ENCODE measurements at places on chromosomes 7 and 10.

GRCh38 chr10:19325581-19325980, 277.0 kb downstream of the MALRD1 start:
- no peak for DNase-seq

DNA sequence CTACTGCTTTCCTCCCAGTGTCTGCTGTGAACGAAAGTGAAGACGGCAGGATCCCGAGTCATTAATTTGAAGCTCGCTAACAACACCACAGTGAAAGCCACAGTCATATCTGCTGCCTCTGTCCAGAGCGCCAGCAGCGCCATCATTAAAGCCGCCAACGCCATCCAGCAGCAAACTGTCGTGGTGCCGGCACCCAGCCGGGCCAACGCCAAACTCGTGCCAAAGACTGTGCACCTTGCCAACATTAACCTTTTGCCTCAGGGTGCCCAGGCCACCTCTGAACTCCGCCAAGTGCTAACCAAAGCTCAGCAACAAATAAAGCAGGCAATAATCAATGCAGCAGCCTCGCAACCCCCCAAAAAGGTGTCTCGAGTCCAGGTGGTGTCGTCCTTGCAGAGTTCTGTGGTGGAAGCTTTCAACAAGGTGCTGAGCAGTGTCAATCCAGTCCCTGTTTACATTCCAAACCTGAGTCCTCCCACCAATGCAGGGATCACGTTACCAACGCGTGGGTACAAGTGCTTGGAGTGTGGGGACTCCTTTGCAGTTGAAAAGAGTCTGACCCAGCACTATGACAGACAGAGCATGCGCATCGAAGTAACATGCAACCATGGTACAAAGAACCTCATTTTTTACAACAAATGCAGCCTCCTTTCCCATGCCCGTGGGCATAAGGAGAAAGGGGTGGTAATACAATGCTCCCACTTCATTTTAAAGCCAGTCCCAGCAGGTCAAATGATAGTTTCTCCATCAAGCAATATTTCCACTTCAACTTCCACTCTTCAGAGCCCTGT, 94.8 kb upstream of the KCNMA1 start:
- DNase-seq, result no peak

DNA sequence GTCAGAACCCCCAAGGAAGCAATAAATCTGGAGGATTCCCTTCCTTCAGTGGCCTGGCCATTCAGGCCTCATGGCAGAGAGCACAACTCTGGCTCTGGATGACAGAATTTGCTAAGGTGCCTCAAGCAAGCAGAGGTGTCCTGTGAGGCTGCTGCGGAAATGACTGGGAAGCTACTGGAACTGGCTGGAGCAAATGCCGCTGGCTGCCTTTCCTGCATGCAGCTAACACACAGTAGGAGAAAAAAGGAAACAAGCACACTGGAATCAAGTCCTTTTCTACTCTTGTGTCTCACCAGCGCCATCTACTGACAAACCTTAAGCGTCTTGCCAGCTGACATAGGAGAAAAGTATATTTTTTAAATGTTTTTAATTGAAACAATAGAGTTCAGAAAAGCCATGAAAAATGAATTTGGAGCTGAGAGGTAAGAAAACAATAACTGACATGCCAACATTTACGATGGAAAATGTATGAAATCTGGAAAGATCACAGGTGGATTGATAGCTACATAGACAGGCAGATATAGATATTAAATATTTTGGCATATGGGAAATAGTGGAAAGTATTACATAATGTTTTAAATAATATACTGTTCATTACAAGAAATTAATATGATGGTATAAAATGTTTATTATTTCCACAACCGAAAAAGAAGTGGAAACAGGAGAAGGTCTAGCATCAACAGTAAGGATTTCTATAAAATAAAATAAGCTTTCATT, 951.6 kb downstream of the ANKRD7 start:
- peak; percentile 3 for DNase-seq

DNA sequence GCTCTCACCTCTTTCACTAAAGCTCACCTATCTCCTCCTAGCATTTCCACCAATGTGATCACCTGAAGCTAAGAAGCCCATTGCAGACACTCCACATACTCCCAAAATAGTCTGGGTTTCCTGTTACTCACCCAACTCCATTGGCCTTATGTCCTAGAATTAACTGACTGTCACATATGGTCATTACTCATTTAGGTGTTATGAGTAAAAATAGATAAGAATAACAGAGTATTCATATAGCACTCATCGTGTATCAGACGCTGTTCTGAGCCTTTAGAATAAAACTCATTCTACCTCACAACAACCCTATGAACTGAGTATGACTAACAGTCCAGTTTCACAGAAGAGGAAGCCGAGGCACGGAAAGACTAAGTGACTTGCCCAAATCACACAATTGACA, 174.2 kb upstream of the NPVF start:
- DNase-seq, result no peak

- peak; percentile 58 for DNase-seq
These were observed 38.6 kb downstream of the CDC14C start for GRCh38 chr7:48962821-48963505.

DNA sequence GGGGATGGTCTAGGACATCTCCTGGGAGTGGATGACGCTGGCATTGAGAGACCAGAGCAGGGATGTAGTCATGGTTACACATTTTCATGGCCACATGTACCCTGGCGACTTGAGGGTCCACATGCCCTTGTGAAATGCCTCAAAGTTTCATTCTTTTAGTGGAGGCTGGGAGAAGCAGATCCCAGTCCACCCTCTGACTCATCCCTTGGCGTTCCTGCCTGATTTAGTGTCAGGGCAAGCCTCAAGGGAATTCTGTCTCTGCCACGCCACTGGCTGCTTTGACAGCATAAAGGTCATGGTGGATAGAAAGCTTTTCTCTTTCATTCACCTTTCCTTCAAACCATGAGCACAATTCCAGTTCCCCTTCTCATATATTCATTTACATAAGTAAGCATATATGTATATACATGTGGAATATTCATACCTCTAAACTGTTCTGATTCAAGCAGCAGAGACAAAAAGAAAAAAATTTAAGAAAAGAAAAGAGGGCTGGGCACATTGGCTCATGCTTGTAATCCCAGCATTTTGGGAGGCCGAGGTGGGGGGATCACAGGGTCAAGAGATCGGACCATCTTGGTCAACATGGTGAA, 21.8 kb upstream of the KIF5B start:
- DNase-seq, result peak; percentile 82

GRCh38 chr10:14749070-14749809, 25.5 kb downstream of the FAM107B start:
- no peak for DNase-seq

GRCh38 chr7:79593866-79594301, 140.4 kb upstream of the MAGI2 start:
- no peak for DNase-seq

DNA sequence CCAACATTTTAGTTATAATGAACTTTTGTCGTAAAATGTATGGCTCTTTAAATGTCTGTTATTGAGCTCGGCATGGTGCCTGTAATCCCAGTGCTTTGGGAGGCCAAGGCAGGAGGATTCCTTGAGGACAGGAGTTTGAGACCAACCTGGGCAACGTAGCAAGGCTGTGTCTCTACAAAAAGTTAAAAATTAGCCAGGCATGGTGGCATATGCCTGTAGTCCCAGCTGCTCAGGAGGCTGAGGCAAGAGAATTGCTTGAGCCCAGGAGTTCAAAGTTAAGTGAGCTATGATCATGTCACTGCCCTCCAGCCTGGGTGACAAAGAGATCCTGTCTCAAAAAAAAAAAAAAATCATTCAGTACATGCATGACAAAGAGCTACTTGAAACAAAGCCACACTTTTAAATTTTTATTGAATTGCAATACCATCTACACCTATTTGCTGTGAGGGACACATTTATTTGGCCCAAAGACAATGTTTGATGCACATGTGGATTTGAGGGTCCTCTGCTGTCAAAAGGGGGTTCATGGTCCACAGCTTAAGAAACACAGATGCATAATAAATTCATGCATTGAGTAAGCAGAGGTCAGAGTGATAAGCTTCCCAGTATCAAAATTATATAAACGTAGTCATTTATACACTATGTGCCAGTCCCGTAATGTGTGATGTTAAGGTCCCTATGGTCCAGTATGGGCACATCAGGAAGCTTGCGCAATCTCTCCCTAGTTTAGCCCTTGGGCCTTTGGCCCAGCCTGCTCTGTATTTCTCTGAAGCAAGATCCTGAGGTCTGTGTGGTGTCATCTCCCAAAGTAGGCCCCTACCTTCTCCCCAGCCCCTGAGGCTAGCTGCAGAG, 4.4 kb upstream of the MALSU1 start:
- DNase-seq, result no peak

DNA sequence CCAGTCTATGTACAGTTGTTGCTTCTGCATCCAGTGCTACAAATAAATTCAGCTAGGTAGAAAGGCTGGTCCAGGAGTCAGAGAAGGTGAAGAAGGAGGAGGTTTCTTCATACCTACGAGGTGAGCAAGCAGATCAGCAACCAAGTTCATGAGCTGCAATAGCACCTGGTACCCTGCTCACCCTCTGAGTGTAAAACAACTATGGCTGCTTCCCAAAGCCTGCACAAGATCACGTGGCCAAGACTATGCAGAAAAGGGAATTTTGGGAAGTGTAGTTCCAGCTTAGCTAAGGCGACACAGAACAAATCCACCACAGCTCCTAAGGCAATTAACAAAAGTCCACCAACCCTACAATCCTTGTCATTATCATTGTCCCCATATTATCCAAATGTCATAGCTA, 95.9 kb upstream of the AUTS2 start:
- no peak for DNase-seq

DNA sequence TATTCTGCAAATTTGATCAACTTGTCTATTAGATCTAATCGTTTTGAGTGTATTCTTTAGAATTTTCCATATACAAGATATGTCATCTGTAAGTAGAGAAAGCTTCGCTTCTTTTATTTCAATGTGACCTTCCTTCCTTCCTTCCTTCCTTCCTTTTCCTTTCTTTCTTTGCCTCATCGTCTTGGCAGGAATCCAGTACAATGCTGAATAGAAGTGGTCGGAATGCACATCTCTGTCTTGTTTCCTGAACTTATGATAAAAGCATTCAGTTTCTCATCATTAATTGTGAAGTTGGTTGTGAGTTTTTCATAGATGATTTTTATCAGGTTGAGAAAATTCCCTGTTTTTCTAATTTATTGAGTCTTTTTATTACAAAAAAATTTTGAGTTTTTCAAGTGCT, 300.7 kb upstream of the ZNF32 start:
- no peak for DNase-seq

- DNase-seq, result peak; percentile 73
These were observed 26.2 kb downstream of the TBATA start for GRCh38 chr10:70758757-70759514.

DNA sequence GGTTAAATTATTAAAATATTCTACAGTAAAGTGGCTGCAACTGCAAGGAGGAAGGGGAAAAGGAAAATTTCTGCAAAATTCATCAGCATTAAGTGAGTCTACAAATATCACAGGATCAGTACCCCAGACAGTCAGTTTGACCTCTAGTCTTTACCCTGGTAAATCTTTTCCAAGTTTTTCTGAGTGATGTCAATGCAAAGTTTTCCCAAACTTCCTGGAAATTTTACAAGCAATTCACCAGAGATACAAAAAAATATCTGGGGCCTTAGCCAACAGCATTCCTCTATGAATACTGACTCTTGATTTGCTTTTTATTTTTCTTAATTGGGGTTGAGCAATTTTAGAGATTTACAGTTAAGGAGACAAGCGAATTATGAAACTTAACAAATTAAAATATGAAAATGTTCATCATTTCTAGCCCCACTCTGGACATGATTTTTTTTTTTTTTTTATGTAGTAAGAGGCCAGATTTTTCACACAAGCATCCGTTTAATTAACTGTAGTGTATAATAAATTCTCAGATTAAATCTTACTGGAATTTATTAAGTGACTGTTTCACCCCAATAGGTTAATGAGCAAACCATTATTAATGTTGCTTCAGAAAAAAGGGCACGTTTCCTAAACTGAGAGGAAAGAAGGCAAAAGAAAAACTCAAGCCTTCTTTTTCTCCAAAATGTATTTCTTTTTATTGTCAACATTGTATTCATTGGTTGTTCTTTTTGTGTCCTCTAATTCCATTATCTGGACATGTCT, 539.5 kb upstream of the FZD8 start:
- DNase-seq, result peak; percentile 77

- peak; percentile 52 for DNase-seq
These were observed 193.2 kb upstream of the KLF6 start for GRCh38 chr10:3978174-3978573.

- DNase-seq, result no peak
These were observed 158.6 kb downstream of the NRF1 start for GRCh38 chr7:129769866-129770808.

DNA sequence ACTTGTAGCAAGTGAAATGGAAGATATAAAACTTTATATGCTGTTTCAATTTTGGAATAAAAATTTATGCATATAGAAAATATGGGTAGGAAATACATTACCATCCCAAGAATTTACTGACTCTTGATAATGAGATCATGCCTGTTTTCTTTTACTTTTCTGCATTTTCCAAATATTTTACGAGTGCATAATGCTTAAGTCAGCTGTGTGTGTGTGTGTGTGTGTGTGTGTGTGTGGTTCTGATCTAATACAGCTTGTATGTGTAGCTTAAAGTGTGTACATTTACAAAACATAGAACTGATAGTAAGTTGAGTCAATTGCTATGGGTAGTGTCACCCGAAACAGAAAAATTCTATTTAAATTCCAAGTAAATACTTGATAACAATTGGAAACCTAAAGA, 315.9 kb upstream of the LRRN3 start:
- DNase-seq, result peak; percentile 20

GRCh38 chr10:63576501-63576900, 55.3 kb downstream of the REEP3 start:
- DNase-seq, result no peak

GRCh38 chr7:116686812-116687419, 14.9 kb downstream of the MET start:
- no peak for DNase-seq

DNA sequence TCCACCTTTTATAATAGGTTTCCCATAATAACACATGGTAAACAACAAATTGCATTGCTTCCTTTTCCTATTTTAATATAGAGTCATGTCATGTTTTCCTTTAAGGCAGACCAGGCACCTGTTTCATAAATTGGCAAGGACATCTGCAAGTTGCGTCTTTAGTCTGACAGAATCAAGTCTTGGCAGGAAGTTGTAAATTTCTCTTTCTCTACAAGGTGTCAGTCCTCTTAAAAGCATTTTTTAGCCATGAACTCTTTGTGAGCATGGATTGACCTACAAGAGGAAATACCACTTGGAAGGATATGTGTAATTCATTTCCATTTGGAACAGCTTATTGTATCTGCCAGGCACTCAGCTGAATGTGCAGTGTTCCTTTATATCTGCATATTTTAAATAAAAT, 176.8 kb downstream of the PRKG1 start:
- DNase-seq, result no peak

DNA sequence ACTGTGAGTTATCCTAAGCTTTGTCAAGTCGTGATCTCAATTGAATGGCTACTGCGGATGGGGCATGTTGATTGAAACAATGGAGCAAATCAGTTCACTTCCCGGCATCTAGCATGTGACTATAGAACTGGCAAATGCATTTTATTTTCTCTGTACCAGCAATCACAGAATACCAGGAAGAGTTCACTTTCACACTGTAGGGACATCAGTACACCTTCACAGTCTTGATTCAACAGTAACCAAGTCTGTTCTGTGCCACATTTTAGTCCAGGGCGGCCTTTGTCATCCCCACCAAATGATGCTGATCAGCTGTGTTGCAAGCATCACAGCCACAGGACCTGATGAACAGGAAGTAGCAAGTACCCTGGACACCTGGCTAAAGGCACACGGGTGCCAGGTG, 32.1 kb upstream of the JAKMIP3 start:
- no peak for DNase-seq

Measured in AG10803 (cell line).